ENCODE measurements at places on chromosomes 12 and 14.

- no peak for DNase-seq
Observed at GRCh38 chr12:4830556-4831210, 79.0 kb upstream of the KCNA1 start.

DNA sequence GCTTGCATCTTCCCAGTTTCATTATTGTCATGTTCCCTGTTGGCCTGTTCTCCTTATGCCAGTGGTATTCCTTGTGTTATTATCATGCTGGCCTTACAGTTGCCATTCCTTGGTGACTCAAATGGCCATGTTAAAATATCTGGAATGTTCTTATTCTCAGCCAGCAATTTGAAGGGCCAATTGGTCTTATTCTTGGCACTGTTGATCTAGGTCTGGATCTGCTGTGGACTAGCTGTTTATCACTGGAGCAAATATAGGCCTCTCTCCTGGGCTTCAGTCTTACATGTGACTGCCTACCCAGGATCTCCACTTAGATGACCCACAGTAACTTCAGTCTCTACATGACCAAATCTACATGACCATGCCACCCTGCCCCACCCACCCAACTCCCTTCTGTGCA lies 5.4 kb downstream of the CIPC start:
- DNase-seq: no peak

GRCh38 chr12:117044790-117045159 lies 54.4 kb downstream of the TESC start:
- no peak for DNase-seq

DNA sequence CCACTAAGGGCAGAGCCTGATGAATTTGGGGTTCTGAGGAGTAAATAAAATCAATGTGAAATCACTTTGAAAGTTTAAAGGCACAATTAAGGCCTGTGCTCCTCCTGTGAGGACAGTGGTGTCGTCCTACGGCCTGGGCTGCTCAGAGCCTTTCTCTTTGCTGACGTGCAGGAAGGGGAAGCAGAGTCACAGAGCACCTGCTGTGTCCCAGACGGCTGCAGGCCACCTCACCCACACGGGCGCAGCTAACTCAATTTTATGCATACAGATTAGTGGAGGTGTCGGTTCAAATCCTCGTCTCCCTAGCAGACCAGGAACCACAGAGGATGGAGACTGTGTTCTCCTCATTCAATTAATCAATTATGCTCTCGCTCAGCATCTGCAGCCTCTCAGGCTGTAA lies 11.4 kb upstream of the DLK1 start:
- DNase-seq: no peak

DNA sequence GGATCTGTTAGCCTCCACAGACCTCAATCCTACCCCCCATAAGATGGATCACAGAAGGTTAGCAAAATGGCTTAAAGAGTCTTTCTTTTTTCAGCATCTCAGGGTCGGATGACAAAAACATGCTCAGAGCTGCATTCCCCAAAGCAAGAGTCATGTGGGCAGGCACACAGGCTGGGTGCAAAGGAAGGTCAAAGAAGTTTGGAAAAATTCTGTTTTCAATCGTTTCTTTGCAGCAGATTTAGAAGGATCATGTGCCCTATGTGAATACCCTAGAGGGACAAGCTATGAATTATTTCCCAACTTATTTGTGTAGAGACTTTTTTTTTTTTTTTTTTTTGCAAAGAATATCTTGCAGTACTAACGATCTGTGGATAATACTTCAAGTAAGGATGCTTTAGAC lies 845.4 kb downstream of the VRK1 start:
- no peak for DNase-seq

DNA sequence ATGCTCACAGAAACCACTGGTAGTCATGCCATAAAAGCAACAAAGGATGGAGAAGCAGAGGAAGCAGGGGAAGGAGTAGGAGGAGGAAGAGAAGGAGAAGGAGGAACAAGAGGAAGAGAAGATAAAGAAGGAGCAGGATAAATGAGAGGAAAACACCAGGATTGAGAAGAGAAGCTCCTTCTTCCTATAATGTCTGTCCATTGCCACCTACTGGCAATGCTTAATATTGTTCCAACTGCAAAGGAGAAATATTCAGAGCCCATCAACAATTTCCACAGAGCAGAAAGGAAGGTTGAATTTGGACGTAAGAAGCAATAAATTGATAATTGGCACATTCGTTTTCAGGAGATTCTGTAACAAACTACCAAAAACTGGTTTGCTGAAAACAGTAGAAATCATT lies 898.4 kb downstream of the SLC16A7 start:
- DNase-seq: no peak

DNA sequence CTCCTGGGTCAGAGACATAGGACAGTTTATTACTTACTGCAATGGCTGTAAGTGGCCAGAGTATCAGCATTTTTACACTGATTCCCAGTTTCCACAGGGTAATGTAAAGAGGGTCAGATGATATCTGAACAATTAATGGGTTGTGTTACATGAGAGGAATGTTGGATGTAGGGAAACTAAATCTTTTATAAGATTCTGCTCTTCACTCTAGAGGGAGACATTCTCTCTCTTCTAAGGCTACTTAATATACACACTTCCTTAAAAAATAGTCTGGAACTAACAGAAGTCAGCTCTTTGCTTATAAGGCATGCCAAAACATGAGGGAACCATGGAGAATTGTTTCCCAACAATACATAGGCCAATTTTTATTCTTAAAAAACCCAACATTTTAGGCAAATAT lies 389.8 kb downstream of the ETNK1 start:
- no peak for DNase-seq

- no peak for DNase-seq
Observed at GRCh38 chr12:48221645-48222044, 18.6 kb upstream of the OR10AD1 start.

DNA sequence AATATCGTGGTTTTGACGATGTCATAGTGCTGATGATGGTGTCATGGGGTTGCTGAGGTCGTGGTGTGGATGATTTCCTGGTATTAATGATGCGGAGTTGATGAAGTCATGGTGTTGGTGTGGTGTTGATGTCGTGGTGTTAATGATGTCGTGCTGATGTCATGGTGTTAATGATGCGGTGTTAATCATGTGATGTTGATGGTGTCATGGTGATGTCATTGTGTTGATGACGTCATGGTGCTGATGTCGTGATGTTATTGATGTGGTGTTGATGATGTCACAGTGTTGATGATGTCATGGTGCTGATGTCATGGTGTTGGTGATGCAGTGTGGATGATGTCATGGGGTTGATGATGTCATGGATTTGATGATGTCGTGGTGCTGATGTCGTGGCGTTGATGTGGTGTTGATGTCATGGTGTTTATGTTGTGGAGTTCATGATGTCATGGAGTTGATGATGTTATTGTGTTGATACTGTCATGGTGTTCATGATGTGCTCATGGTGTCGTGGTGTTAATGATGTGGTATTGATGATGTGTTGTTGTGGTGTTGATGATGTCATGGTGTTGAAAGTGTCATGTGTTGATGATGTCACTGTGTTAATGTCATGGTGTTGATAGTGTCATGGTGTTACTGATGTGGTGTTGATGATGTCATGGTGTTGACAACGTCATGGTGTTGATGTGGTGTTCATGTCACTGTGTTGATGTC lies 48.5 kb upstream of the RIMBP2 start:
- peak; percentile 51 for DNase-seq

GRCh38 chr12:114888928-114889584 lies 205.1 kb upstream of the TBX3 start:
- no peak for DNase-seq

GRCh38 chr12:55039395-55040354 lies 19.9 kb downstream of the NEUROD4 start:
- no peak for DNase-seq

GRCh38 chr12:131511391-131511802 lies 199.5 kb upstream of the SFSWAP start:
- DNase-seq: peak; percentile 58

GRCh38 chr12:122399592-122400373 lies 22.7 kb downstream of the CLIP1 start:
- DNase-seq: peak; percentile 61

Data from activated T-cell treated with anti-CD3 and anti-CD28 coated beads, Interleukin-2, amount 50 U/mL, for 48 hours (primary cell).